ENCODE measurements at places on chromosomes 1 and 21.
A peak's percentile ranks its signal among the peaks of the same experiment; 100 is the strongest.

GRCh38 chr1:152244576-152245273, 20.7 kb upstream of the HRNR start:
- no peak for DNase-seq

- DNase-seq = peak; percentile 99
Observed at GRCh38 chr1:61077676-61078541, 4.5 kb upstream of the NFIA start.

- DNase-seq = no peak
Observed at GRCh38 chr1:26164861-26165842, 3.6 kb downstream of the C1orf232 start.

- no peak for DNase-seq
Observed at GRCh38 chr1:61374156-61374555, 291.8 kb downstream of the NFIA start.

DNA sequence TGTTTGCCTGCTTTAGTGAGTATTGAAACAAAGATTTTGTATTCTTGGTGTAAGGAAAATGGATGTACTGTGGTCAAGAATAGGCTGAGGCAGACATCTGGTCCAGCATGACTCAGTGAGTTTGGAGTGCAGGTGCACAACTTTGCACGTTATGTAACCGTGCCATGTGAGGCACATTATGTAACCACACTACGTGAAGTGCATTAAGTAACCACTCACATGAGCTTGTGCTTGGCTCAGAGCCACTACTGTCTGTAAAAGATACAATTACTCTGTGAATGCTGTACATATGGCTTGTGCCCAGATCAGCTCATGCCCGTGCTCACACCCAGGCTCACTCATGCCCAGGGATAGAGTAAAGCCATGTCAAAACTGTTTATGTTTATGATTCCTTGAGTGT, 216.8 kb downstream of the CTH start:
- peak; percentile 17 for DNase-seq

Data from H4 (cell line).